ENCODE measurements at places on chromosomes 1 and 21. TPM values are rescaled to one million over a fixed set of nuclear protein-coding genes. Genes with fewer than 3 reads are reported as not detected.

Gene SPRR2E
- total RNA-seq = not detected

Gene KPNA6
- total RNA-seq = 22.9 TPM

Gene C1orf94
- total RNA-seq = 0.72 TPM

Gene PRR9
- 8.2 TPM for total RNA-seq

Gene AKR7A3
- 0.96 TPM for total RNA-seq

Gene TMEM222
- 17.3 TPM for total RNA-seq

Gene PBX1
- 119 TPM for total RNA-seq

Gene SPATA21
- total RNA-seq = not detected

Gene THEM5
- total RNA-seq = not detected

Gene NPR1
- total RNA-seq = 3.1 TPM

- no peak for DNase-seq
These were observed 171.6 kb downstream of the TRIM33 start for GRCh38 chr1:114339379-114339778.

DNA sequence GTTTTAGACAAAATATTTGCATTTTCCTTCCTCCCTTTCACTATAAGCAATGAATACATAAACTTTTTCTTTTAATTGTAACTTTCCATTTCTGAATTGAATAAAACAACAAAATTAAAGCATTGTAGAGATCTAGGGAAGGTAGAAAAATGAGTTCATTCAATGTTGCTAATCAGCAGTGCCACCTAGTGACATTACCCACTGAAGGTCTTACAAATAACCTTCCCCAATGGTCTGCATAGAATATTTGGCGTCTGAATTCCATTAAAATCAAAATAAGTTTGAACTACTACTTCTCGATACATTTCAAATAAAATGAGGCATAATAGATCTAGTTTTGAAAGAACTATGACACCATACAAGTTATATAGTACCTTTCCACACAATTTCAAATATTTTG is 19.6 kb downstream of the FH start:
- peak; percentile 16 for DNase-seq

DNA sequence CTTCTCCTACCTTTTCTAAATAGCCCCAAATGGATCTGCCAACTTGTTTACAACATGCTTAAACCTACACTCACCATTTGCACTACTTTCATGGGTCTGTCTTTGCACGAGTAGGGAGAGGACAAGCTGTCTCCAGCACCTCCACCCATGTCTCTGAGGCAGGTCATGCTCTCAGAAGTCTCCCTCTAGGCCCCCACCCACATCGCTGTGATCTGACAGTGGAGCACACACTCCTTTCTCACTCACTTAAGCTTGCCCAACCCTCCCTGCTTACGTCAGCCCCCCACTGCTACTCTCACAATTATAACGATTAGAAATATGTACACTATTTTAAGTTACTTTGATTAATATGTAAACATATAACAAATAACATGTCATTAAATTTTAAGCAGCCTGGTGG is 141.1 kb downstream of the KCNH1 start:
- no peak for DNase-seq

DNA sequence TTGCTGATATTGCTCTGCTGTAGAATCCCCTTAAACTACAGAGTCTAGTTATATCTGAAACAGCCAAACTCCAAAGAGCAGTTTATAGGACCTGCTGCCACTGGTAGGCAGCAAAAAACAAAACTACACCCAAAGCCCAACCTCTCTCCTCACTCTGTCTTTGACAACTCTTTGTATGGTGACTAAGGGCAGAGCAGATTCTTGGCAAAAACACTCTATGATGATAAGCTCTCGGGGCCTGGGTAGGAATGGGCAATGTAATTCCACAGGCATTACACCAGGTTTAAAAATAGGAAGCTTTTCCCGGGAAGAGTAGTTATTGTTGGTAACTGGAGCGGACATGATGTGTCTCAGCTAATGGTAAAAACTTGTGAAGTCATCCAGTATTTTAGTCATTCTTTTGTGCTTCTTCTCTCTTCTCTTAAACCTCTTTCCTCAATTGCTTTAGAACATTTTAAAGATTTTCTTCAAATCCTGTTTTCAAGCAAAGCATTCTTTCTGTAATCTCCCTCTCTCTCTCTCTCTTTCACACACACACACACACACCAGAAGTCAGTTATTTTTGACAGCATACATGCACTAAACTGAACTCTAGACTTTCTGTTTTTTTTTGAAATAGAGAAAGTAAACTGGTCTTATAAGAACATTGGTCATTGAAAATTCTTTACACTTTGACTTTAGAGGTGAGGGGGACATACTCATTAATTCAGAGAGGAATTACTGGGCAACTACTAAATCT is 193.5 kb downstream of the PAPPA2 start:
- DNase-seq = peak; percentile 93

- no peak for DNase-seq
These were observed 6.6 kb downstream of the CSF1 start for GRCh38 chr1:109917051-109917767.

- DNase-seq = no peak
These were observed 13.1 kb downstream of the SLC26A9 start for GRCh38 chr1:205930195-205930577.

DNA sequence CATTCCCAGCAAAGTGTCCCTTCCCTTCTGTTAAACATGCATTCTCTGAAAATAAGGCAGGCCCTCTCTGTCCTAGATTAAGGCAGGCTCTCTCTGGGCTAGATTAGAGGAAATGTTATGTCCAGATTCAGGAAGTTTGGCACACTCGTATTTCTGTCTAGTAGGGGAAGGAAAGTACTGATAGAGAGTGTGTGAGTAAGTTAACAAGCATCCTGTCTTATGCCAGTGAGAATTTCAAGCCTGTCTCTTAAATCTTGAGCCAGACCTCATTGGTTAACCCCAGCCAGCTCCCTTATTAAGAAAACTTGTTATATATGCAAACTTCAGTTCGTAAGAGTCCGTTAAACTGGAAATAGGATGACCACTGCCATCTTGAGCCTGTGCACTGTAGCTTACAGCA is 31.6 kb downstream of the IGSF5 start:
- DNase-seq = peak; percentile 84

DNA sequence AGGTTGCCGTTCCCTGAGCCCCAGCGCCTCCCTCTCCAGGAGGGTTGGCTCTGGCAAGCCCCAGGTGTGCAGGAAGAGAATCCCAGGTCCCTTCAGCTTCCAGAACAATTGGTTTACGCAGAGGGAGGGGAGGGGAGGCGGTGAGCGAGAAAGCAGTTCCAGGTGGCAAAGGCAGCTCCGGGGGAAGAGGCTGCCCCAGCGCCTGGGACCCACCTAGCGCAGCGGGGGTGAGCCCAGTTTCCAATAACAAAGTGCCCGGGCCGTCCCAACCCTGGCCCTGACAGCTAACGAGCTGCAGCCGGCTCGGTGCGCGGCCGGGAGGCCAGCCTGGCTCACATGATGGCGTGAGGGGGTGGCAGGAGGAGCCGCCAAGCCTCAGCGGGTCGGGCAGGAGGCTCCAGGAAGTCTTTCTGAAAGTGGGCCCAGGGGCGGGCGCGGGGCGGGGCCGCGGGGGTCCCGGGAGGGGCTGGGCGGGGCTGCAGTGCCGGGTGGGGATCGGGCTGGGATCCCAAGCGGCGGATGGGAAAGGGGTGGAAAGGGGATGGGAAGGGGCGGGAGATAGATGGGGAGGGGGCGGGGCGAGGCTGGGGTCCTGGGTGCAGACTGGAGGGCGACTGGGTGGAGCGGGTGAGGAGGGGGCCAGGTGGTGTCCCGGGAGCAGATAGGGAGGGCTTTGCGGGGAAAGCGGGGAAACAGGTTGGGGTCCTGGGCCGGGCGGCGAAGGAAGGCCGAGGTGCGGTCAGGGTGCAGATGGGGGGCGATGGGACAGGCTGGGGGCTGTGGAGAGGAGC is 22.8 kb downstream of the DHRS3 start:
- peak; percentile 84 for DNase-seq

- DNase-seq = no peak
These were observed 4.9 kb downstream of the VWA1 start for GRCh38 chr1:1440262-1441001.

GRCh38 chr1:229107304-229107815 is 163.6 kb upstream of the RAB4A start:
- DNase-seq = peak; percentile 48

DNA sequence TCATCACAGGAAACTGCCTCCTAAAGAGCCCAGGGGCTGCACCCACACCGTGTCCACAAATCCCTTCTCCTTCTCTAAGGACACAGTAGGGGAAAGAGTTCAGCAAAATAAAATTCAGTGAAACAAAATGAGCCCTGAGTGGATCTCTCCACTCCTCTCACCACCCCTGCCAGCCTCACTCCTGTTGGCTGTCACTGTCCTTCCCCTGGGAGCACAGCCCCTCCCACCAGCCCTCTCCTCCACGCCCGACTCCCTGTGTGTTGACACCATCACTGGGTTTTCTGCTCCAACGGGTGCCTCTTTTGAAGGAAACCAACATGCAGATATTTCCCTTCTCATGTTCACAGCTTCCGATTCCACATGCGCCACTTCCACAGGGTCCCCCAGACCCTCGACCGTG is 356.2 kb downstream of the AJAP1 start:
- DNase-seq = no peak

DNA sequence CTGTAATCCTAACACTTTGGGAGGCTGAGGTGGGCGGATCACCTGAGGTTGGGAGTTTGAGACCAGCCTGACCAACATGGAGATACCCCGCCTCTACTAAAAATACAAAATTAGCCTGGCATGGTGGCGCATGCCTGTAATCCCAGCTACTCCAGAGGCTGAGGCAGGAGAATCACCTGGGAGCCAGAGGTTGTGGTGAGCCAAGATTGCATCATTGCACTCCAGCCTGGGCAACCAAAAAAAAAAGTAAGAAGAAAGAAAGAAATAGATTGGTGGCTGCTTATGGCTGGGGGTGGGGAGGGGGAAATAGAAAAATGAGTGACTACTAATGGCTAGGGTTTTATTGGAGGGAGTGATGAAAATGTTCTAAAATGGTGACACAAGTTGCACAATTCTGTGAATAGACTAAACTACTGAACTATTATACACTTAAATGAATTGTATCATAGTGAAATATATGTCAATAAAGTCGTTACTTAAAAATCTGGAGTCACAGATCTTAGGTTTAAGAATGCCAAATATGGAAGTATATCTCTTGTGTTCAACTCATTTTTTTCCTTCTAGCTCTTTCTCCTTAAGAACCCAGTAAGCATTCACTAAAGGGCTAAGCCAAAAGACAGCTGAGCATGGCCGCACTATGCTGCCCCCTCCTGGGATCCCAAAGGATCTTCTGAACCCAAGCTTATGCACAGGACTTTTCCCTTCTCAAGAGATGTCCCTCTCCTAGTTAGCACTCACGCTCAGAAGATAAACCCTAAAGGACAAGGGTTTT is 3.2 kb upstream of the NPL start:
- peak; percentile 63 for DNase-seq

GRCh38 chr1:154784924-154785531 is 85.1 kb downstream of the KCNN3 start:
- no peak for DNase-seq

DNA sequence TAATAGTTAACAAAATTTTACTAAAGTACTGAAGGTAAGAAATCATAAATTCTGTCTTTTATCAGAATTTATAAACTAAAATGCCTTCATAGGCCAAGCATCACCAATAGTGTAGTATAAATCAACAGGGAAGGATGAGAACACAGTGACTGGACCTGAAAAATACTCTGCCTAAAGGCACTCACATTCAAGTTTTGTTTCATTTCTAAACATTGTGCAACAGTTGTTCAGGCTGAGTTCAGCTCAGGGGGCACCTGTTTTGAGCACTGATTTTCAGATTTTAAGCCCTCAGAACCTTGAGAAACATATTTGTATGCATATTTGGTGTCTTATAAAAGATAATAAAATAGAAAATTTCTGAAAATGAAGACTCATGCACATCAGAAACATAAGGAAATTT is 12.4 kb downstream of the ACBD6 start:
- DNase-seq = no peak

Data from umbilical cord (tissue), 2 donors.